ENCODE measurements at places on chromosomes 12 and 14.
A peak's percentile ranks its signal among the peaks of the same experiment; 100 is the strongest.

DNA sequence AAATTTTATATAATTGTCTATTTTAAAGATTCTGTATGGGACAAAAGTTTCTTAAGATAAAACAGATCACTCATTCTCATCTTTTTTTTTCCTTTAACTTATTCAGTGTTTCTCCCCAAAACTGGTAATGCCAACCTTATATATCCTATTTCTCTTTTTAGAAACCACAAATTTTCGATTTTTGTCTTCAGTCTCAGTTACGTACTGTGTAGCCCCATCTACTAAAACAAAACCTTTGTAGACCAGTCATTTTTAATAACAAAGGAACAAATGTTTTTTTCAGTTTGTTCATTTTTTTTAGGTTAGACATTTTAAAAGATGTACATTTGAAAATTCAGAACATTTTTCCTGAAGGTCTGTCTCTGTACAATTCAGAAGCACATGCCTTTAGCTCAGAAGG is 18.2 kb downstream of the PNMA1 start:
- no peak for DNase-seq

- DNase-seq, result no peak
These were observed 5.5 kb downstream of the CEP170B start for GRCh38 chr14:104870368-104871144.

DNA sequence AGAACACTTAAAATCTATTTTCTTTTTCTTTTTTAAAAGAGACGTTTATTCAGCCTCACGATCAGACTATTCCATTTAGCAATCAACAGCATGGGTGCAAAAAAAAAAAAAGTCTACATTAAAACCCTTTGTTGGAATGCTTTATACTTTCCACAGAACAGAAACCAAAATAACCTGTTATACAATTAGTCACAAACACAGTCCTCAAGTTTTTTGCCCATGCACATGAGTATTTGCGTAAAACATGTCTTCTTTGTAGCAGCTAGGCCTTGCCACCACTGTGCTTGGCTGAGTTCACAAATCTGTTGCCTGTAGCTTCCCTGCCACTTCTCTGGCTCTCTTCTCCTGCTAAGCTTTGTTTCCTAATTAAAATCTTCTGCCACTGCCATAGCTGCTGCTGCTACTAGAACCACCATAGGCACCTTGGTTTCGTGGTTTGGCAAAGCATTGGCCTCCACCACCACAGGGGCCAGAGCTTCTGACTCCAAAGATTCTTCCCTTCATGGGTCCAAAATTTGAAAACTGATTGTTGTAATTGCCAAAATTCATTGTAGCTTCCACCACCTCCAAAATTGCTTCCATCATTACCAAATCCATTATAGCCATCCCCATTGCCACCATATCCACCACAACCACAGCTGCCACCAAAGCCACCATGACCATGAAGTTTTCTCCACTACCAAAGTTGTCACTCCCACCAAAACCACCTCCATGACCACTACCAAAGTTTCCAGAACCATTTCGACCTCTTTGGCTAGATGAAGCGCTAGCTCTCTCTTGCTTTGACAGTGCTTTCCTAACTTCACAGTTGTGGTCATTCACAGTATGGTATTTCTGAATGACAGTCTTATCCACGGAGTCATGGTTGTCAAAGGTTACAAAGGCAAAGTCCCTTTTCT is 38.1 kb downstream of the KLRG1 start:
- DNase-seq, result no peak

- no peak for DNase-seq
These were observed 151.1 kb upstream of the SFSWAP start for GRCh38 chr12:131559517-131560516.

DNA sequence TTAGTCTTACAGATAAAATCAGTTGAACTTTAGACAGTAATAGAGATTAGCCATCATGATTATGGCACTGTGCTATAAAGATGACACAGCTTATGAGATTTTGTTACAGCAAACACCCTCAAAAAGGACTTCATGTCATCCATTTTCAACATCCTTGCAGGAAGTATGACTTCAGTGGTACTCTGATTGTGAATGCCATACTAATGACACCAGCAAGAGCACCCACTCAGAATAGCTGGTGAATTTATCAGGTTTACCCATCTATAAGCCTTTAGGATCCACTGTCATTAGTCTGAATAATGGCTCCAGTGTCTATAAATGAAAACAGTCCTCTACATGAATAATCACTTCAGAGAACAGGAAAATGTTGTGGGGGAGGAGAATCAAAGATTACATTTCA is 615.2 kb downstream of the RPS29 start:
- DNase-seq, result no peak

GRCh38 chr12:116236148-116236731 is 41.3 kb downstream of the MED13L start:
- DNase-seq, result no peak

DNA sequence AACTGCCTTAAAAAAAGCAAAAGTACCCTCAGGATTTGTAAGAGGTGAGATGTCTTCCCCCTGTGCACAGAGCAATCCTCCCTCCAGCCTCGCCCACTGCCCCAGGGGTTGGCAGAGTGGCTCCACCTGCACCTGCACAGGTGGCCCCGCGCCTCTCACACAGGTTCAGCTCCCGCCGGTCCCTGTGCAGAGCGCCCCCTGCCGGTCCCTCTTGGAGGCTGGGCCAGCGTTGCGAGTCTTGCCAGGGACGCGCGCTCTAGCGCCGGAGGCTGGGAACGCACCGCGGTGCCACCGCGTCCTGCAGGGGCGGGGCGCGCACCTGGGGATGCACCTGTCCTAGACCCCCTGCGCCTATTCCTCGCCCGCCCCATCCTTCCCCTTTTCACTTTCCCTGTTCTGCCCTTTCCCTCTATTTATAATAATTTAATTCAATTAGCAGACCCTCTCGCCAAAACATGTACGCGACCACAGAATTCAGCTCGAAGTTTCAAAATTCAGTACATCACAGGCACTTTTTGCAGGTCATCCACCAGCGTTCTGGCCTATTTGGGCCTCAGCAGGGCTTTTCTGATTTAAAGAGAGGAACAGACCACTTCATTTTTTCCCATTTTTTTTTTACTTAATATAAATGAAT is 618.6 kb downstream of the AACS start:
- peak; percentile 1 for DNase-seq

DNA sequence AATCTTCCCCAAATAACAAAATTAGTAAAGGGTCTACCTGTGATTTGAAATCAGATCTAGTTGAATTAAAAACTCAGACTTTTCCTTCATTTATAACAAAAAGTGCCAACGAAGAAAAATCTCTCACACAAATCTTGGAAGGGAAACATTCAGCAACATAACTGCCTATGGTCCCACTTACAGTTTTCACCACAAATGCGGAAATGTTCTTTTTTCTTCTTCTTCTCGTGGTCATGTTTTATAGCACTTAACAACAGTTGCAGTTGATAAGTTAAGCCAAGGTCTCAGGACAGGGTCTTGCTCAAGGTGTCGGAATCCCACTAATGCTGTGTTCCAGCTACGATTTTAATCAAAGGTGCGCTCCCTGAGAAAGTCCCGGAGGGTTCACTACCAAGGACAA is 10.1 kb downstream of the RNASE6 start:
- no peak for DNase-seq

DNA sequence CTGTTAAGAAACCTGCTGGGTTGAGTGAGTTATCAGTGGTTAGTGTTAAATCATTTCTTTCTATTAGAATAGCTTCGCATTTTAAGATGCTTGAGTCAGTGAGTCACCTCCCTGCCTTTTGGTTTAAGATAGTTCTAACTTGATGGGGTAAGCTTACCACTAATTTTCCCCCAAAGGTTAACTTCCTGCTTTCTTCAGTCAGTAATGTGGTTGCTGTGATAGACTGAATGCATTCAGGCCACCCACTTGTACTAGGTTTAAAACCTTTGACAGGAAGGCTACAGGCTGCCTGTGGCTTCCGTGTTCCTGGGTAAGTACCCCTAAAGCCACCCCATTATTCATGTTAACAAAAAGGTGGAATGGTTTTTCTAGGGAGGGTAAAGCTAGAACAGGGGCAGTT is 25.3 kb downstream of the CLEC2A start:
- no peak for DNase-seq

DNA sequence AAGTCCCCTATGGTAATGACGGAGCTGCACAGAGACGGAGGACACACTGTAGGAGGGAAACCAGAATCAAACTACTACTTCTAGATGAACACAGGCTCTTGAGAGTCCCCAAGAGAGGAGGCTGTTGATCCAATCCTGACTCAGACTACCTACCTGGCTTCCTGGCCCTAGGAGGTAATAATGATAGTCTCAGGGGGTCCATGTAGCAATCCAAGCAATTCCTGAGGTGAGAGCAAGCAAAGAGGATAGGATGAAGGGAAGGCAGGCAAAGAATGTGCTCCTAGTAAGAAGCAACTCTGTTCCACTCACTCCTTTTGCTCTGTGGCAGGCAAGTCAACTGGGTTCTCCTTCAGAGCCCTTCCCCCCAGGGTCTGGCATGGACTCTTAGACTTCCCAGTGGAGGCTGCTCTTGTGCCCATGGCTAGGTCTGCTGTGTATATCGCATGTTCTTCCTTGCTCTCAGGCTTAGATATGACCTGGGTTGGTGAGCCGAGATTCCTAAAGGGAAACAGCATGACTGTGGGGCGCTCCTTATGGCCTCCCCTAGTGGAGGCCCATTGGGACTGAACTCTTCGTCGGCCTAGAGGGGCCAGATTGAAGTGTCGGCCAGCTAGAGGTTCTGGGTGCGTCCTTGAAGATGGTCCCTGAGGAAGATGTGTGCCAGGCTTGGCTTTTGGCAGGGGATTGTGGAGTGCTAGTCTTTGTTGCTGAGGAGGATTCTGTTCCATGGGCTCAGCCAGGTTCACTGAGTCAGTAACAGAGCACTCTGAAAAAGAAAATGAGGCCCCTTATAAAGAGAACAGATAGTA is 2.1 kb downstream of the TINF2 start:
- DNase-seq, result no peak

DNA sequence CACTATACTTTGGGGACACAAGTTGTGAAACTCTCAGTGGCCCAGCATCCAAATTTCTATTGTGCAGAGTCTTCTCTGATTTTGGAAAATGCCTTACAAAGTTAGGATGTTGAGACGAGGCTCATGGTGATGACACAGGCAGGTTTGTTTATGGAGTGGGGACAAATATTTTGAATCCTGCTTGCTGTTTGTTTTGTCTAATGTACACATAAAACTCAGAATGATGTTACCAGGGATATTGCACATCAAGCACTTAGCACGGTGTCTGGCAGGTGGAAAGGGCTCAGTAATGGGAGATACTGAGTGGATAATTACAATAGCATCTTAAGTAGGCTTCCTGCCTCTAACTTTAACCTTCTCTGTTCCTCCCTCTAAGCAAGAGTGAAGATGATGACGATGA is 628.9 kb upstream of the TBX3 start:
- DNase-seq, result no peak

GRCh38 chr14:68952531-68953195 is 26.4 kb downstream of the ACTN1 start:
- DNase-seq, result no peak

- no peak for DNase-seq
These were observed 19.6 kb downstream of the NINJ2 start for GRCh38 chr12:643475-644302.

- DNase-seq, result no peak
These were observed 8.3 kb downstream of the KTN1 start for GRCh38 chr14:55588259-55588699.

- DNase-seq, result no peak
These were observed 3.2 kb downstream of the PPP1R1A start for GRCh38 chr12:54585243-54585642.

DNA sequence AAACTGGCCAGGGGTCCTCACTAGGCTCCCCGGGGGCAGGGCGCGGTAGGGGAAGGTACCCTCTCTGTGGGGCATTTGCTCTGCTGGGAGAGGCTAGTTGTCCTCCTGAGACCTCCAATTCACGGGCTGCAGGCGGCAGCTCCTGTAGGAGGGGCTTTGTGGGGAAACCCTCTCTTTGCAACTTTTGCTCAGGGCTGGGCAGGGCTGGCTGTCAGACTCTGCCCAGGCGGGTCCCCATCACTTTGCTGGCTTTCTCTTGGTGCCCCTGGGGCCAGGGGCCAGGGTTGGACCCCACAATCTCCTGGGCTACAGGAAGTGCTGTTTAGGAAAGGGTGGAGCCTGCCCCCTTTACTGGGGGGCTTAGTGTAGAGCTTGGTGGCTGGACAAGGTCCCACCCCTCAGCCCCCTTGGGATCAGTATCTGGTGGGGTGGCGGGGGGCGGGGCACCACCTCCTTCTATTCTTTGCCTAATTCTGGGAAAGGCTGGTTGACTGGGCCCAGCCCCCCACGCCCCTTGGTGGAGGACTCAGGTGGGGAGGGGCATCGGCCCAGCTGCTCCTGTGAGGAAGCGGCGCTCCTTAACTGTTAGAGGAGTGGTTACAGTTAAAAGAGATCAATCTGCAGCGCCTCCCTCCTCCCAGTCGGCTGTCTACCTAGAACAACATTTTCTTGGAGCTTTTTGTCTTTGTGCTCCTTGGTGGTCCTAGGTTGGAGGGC is 918.7 kb downstream of the AACS start:
- no peak for DNase-seq

- DNase-seq, result no peak
These were observed 31.5 kb downstream of the KIF26A start for GRCh38 chr14:104169699-104170479.

DNA sequence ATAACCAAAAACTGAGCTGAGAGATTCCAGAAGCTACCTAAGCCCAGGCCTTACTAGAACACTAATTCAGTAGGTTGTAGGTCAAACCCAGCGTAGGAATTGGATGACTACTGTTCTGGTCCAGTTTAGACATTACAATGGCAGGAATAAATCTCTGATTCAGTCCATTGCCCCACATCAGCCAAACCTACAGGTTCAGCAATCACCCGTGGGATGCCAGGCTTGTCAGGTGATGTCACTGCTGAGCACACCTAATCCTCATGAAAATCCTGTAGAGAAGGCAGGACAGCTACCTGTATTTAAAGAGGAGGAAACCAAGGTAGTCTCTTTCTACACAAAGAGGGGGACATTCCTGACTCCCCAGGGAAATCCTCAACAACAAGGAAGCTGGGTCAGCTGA is 63.7 kb downstream of the RFX4 start:
- no peak for DNase-seq

DNA sequence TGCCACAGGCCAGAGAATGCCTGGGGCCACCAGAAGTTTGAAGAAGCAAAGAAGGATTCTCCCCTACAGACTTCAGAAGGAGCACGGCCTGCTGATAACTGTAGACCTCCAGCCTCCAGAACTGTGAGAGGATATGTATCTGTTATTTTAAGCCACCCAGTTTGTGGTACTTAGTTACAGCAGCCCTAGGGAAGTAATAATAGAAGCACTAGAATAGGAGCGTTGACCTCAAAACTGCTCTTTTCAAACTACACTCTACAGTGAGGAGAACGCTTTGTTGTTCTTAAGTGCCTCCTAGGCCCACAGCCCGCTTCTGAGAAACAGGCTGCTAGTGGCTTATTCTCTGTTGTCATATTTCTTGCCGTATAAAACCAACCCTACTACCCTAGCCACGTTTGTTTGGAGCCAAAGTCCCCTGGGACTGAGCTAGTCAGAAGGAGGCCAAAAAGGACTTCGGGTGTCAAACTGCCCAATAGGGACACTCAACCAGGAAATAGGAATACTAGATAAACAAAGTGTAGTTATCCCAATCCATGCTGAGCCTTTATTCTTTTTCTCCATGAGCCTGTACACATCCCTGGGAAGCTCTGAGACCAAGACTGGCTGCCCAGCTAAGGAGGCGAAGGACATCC is 38.5 kb upstream of the FRS2 start:
- DNase-seq, result no peak

Data from C1 segment of cervical spinal cord (tissue), 14 donors.